ENCODE measurements at places on chromosomes 2 and 18.

GRCh38 chr18:57928466-57928865 lies 115.6 kb upstream of the NEDD4L start:
- no peaks in the 10 kb centered on the region for H3K27me3 ChIP-seq
- no peak overlapping the region for H3K4me3 ChIP-seq
- DNase-seq: no peak

DNA sequence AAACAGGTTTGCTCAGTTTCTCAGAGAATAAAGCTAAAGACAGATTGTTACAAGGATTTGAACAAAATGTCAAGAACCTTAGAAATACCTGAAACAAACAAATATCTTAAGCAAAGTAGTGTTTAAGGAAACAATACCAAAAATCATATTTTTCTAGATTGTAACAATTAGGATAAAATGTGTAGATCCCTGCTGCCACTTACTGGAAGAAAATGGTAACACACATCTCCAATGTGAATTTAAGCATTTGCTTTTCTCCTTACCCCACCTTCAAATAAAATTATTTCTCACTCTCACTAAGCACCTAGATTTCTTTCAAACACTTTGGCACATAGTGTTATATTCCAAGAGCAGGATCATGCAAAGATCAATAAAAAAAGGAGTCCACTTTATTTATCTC lies 34.9 kb downstream of the SUCLG1 start:
- peaks cover 26% of the 10 kb centered on the region for H3K36me3 ChIP-seq
- DNase-seq: no peak

GRCh38 chr2:208097313-208097712 lies 27.0 kb downstream of the CRYGD start:
- H3K4me3 ChIP-seq: no peak overlapping the region
- no peak for DNase-seq
- no peak overlapping the region for H3K27ac ChIP-seq
- peaks cover 2% of the 10 kb centered on the region for H3K27me3 ChIP-seq

DNA sequence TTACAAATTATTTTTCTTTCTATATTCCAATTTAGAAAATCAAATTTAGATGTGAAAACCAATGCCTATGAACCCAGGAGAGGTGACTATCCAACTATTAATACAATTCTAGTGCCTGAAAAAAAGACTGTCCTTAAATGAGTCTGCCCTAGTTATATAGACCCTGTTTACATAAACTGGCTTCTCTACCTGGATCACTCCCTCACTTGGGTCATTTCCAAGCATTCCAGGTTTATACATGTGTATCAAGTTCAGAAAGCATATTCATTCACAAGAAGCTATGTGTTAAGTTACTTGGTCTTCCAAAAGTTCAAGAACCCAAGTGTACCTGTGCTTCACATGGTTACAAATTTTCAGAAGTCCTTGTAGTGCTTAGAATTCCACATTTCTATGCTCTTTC lies 8.3 kb downstream of the ZNF385B start:
- no peak overlapping the region for H3K4me3 ChIP-seq
- no peak for DNase-seq
- H3K27me3 ChIP-seq: peaks cover 3% of the 10 kb centered on the region
- H3K4me1 ChIP-seq: peaks cover 18% of the 10 kb centered on the region
- no peak overlapping the region for H3K27ac ChIP-seq
- H3K36me3 ChIP-seq: no peaks in the 10 kb centered on the region

All from endothelial cell (in vitro differentiated cells).